ENCODE measurements at places on chromosomes 1 and 21.

DNA sequence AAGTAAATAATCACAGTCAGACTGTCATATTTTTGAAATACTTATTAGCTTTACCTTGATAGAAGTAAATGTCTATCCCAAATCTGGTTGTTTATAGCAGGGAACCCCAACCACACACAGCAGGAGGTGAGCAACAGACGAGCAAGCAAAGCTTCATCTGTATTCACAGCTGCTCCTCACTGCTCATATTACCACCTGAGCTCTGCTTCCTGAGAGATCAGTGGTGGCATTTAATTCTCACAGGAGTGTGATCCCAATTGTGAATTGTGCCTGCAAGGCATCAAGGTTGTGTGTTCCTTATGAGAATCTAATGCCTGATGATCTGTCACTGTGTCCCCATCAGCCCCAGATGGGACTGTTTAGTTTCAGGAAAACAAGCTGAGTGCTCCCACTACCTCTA lies 104.3 kb downstream of the GPATCH2 start:
- DNase-seq = no peak

DNA sequence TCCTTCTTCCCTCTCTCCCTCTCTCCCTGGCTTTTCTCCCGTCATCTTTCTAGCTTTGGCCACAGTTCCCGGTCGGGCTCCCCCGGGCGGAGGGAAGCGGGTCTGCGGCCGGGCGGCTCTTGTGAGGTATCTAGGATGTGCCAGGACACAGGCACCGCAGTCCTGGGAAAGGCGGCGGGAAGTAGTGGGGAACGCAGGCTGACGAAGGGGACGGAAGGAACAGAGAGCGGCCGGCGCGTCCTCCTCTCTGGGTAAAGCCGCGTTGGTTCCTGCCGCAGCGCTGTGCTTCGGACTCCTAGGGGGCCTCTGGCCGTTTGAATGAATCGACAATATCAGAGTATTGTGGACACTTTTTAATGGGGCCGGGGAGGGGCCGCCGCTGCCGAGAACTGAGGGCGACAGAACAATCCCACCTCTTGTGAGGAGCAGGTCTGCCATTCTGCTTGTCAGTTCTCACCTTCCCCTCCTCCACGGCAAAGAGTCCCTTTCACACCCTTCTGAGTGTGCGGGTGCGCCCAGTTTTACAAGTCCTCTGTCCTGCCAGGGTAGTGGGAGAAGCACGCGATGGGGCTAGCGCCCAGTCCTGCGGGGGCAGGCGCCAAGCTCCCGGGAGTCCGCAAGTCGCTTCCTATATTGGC lies 1.2 kb upstream of the LHX9 start:
- no peak for DNase-seq

DNA sequence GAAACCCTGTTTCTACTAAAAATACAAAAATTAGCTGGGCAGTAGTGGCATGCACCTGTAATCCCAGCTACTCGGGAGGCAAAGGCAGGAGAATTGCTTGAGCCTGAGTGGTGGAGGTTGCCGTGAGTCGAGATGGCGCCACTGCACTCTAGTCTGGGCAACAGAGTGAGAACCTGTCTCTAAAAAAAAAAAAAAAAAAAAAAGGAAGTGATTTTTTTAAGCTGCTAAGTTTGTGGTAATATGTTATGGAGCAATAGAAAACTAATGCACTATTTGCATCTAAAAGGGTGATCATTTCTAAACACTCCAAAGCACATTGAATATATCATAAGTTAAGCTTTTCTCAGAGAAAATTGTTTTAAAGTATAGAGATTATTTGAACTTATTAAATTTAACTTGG lies 244.8 kb upstream of the SPAG17 start:
- no peak for DNase-seq

DNA sequence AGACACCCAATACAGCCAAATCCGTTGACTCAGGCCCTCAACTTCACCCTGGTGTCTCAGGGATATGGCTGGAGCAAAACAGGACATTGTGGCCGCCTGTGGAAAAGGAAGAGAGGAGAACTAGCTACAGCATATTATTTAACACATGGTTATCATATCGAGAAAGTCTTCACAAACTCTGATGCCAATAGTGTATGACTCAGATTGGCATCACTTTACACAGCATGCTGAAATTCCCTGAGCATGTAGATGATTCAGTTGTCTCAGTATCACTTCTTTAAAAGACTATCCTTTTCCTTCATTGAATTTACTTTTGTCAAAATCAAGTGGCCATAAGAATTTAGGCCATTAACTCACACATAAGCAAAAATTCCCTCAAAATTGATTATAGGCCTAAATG lies 20.1 kb downstream of the HSD3B2 start:
- no peak for DNase-seq

GRCh38 chr1:100512803-100513352 lies 25.1 kb upstream of the GPR88 start:
- DNase-seq = no peak

GRCh38 chr21:45405819-45406762 lies 1.1 kb downstream of the COL18A1 start:
- no peak for DNase-seq

DNA sequence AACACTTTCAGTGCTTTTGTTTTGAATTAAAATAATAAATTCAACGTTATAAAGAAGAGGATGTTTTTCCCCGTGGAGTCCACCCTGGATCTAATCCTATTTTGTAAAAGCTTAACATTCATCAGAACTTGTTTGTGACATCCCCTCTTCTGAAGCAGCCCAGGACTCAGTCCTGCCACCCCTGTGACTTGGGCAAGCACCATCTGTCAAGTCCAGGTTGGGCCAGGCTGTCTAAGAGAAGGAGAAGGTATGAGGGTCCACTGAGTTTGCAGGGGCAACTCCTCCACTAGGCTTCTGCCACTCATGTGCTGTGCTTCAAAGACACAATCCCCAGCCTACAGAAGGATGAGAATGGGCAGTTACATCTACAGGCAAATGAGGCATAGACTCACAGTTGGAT lies 59.7 kb downstream of the MT1HL1 start:
- no peak for DNase-seq

DNA sequence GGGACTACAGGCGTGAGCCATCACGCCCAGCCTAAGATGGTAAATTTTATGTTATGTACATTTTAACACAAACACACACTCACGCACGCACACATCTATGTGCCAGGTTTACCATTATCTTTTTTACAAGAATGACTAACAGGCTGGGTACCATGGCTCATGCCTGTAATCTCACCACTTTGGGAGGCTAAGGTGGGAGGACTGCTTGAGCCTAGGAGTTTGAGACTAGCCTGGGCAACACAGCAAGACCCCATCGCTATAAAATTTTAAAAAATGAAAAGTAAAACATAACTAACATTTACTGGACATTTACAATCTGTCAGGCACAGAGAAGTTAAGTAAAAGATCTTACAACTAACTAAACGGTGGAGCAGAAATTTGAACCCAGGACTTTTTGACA lies 14.7 kb downstream of the GATAD2B start:
- DNase-seq = no peak

GRCh38 chr1:209305221-209305954 lies 278.1 kb upstream of the CAMK1G start:
- DNase-seq = no peak

DNA sequence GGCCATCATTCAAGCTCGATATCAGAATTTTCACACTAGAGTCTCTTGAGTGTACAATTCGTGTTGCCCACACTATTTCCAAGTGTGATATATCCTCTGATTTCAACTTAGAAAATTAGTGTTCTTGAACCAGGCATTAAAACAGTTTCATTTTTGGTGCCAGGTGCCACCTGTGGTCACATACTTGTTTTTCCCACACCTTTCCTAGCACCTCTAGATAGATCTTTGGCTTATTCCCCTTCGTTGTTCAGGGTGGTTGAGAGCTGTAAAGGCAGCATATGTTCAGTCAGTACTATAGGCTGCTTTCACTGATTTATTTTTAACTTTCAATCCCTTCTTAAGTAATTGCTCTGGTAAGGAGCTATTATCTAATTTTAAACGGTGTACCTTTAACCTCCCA lies 131.1 kb downstream of the NEK7 start:
- DNase-seq = no peak

GRCh38 chr1:66476774-66477173 lies 57.2 kb upstream of the SGIP1 start:
- no peak for DNase-seq

GRCh38 chr1:223207293-223208066 lies 64.4 kb upstream of the TLR5 start:
- no peak for DNase-seq

- DNase-seq = no peak
These were observed 705.9 kb upstream of the NCAM2 start for GRCh38 chr21:20292280-20292679.

- DNase-seq = no peak
These were observed 119.3 kb downstream of the CRYAA start for GRCh38 chr21:43287795-43288755.

GRCh38 chr1:26335774-26336476 lies 18.0 kb downstream of the CRYBG2 start:
- no peak for DNase-seq

Measured in stimulated activated naive CD4-positive, alpha-beta T cell (primary cell).